HAP-1 (cell line): ENCODE measurements at places on chromosomes 13 and 19.

GRCh38 chr13:35498231-35498630 lies 21.7 kb upstream of the MAB21L1 start:
- no peak for DNase-seq

GRCh38 chr13:32381539-32381938 lies 46.4 kb downstream of the N4BP2L1 start:
- no peak for DNase-seq

DNA sequence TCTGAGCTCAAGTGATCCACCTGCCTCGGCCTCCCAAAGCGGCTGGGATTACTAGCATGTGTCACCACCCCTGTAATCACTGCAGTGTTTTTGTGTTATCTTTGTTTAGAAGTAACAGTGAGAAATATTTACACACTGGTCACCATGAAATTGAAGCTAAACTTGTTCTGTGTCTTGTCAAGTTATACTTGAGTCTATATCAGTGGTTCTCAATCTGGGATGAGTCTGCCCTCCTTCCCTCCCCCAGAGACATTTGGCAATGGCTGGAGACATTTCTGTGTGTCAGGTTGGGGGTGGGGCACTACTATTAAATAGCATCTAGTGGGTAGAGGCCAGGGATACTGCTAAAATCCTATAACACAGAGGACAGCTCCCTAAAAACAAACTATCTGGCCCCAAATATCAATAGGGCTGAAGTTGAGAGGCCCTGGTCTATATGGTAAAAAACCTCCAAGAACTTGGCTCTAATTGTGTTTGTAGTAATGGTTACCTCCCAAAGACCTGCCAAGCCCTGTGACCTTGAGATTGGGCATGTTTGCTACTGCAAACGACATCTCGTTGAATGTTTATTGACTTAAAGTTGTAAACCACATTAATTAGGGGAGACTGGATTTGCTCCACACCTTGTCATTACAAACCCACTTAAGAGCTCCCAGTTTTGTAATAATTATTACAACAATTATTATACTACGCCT lies 6.9 kb downstream of the CTU1 start:
- DNase-seq, result no peak

- no peak for DNase-seq
Measured at GRCh38 chr13:106522898-106523525, 12.4 kb downstream of the EFNB2 start.

DNA sequence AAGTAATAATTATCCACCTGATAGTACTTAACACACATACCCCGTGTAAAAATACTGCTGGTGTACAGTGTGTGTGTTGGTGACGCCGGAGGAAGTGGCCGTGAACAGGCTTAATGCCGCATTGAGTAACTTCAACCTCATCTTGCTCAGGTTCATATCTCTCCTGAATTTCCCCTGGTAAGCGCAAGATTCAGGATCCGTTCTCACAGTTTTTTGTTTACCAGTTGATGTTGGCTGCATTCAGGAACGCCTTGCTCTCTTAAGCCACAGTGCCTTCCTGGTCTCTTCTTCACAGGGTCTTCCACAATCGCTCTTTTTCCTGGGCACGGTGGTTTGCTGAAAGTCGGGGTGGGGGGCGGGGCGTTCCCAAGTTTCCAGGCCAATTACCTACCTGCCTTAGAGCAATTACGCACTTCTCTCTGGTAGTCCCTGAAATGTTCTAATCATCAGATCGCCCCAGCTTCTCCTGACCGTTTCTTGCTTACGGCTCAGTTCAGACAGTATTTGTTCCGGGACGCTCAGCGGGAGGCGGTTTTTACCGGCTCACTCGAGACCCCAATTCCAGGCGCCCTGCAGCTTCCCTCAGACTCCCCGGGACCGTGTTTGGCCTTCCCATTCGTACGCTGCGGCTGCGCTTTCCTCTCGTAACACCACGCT lies 706 bp upstream of the DNAJC3 start:
- no peak for DNase-seq

DNA sequence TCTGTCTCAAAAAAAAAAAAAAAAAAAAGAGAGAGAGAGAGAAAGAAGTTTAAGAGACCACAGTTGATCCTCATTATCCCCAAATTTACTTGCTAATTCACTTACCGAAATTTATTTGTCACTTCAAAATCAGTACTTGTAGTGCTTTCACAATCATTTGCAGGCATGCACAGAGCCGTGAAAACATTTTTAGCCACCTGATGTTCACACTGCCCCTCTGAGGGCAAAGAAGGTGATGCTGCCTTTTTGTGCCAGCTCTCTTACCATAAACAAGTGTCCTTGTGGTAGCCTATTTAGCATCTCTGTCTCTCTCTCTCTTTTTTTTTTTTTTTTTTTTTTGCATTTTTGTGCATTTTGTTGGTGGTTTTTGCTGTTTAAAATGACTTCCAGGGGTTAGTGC lies 24.1 kb upstream of the CASP14 start:
- peak; percentile 17 for DNase-seq

DNA sequence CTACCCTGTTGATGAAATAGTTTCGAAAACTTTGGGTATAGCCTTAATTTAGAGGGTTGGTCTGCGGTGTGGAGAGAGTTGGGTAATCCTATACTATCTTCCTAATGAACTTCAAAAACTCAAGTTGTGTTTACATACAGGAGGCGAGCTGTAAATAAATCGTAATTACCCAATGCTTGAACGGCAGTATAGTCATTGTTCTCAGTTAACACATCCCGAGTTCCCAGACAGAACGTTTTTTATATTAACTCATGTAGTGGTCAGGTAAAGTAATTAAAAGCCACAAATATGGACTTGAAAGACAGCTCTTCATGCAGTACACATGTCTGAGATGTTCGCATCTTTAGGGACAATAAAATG lies 1.5 kb downstream of the PDS5B start:
- DNase-seq, result no peak

DNA sequence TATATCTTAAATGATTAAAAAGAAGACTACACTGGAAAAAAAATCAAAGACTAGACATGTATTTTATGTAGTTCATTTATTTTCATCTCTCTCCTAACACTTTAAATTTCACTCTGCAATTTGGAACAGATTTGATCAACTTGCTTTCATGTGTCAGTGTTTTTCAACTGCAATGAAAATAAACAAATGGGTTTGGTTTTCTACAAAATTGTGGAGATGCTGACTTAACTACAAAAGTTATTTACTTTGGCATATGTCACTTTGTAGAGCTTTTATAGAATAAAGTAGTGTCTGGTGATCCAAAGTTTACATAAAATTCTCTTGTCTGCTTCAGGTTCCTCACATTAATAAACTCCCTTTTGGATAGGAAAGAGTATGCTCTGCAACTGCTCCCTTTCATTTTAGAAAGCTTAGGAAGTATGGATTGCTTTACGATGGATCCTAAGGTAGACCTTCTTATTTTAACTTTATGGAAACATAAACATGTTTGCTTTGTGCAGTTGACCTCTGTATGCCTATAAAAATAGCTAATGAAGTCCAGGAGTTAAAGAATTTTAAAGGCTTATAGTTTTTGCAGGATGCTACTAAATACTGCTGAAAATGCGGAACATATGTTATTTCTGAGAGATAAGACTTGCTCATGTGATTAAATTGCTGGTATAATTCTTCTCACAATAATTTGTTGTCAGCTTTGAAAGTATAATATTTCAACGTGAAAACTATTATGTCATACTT lies 815.9 kb downstream of the PCDH9 start:
- no peak for DNase-seq

DNA sequence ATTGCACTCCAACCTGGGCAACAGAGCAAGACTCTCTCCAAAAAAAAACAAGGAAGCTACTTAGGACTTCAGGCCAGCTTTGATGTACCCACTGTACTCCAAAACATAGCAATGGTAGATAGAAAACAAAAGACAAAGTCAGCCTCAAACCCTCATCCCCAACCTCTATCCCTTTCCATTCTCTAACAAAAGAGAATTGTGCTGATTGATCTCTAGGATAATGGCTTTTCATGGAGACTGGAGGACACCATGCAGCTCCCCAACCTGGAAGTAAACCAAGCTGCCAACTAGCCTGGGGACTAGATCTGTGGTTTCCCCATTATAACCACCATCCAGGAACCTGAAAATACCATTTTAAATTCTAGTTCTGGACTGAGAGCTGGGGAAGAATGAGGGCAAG lies 4.3 kb upstream of the ZDHHC20 start:
- DNase-seq, result no peak

- peak; percentile 64 for DNase-seq
Measured at GRCh38 chr13:54184576-54184975, 1156.0 kb downstream of the OLFM4 start.

- peak; percentile 98 for DNase-seq
Measured at GRCh38 chr19:46856062-46857022, 4.5 kb upstream of the ARHGAP35 start.

GRCh38 chr13:79451500-79451962 lies 29.4 kb upstream of the NDFIP2 start:
- no peak for DNase-seq

- no peak for DNase-seq
Measured at GRCh38 chr19:33022472-33023116, 42.1 kb downstream of the RHPN2 start.
